H7 (cell line): ENCODE measurements at places on chromosomes 13 and 19. TPM values are rescaled to one million over a fixed set of nuclear protein-coding genes. Genes with fewer than 3 reads are reported as not detected.

GRCh38 chr19:39820696-39821095 lies 13.3 kb downstream of the DYRK1B start:
- no peak for DNase-seq

GRCh38 chr13:67069117-67069767 lies 160.9 kb downstream of the PCDH9 start:
- no peak for DNase-seq

DNA sequence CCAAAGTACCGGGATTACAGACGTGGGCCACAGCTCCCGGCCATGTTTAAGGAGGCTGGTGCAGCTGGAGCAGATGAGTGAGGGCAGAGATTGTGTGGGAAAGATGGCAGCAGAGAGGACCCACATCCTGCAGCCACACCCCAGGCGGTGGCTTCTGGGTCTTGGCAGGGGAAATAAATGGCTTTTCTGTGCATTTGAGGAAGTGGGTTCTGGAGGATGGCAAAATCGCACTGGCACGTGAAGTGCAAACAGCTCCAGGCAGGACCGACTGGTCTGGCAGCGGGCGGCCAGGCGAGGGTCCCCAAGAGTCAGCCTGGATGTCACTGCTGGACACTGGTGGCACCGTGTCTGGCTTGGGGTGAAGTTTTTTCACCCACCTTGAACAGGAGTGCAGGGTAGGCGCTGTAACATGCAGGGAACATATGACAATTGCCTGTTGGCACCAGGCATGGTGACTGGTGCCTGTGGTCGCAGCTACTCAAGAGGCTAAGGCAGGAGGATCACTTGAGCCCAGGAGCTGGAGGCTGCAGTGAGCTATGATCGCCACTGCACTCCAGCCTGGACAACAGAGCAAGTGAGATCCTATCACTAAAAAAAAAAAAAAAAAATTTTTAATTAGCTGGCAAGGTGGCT lies 8.4 kb downstream of the B3GNT3 start:
- DNase-seq = no peak

GRCh38 chr19:14310055-14310454 lies 71.2 kb upstream of the ADGRE5 start:
- DNase-seq = no peak

- peak; percentile 13 for DNase-seq
Observed at GRCh38 chr13:102825921-102826706, 19.7 kb upstream of the ERCC5 start.

- peak; percentile 15 for DNase-seq
Observed at GRCh38 chr13:26486550-26486949, 70.9 kb upstream of the WASF3 start.

- DNase-seq = peak; percentile 9
Observed at GRCh38 chr13:47747901-47748300, 253.2 kb downstream of the SUCLA2 start.

DNA sequence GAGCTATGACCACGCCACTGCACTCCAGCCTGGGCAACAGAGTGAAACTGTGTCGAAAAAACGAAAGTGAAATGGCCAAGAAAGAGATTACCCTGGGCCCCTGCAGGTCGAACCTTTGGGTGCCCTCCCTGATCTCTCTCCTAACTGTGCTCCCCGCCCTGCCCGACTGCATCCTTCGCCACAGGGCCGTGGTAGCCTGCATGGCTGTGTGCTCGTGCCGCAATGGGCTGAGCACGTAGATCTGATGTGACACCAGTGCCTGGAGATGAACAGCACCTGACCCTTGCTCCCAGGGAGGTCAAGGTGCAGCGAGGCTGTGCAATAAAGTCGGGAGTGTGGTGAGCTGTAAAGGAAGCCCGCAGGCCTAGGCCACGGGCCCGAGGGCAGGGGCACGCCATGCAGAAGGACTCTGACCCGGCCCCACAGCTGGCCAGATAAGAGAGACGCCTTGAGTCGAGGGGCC lies 60.2 kb downstream of the PEX11G start:
- no peak for DNase-seq

DNA sequence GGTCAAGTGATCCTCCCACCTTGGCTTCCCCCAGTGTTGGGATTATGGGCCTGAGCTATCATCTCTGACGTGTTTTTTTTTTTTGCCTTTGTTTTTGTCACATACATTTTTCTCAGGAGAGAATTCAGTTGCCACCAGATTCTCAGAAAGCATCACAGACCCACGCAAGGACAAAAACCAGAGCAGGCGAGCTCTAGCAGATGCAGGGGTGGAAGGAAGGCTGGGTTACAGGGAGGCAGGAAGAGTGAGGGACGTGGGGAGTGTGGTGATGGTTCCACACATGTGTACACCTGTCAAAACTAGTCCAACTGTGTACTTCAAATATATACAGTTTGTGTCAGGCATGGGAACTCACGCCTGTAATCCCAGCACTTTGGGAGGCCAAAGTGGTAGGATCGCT lies 4.3 kb downstream of the TMEM161A start:
- DNase-seq = no peak

GRCh38 chr13:31521435-31521834 lies 217.9 kb upstream of the RXFP2 start:
- DNase-seq = no peak

GRCh38 chr19:35666251-35666913 lies at the start of gene UPK1A:
Gene UPK1A, plus strand, starts transcription at chr19:35666517. Its CDS starts 296 bp downstream, at chr19:35666813.
- DNase-seq = peak; percentile 46

The CDC37 gene
- 226 and 254 TPM in 2 replicates for total RNA-seq

The ZNF83 gene
- total RNA-seq = 16.5 and 35.1 TPM in 2 replicates
